ENCODE measurements at places on chromosomes 5 and 9.

GRCh38 chr5:146006470-146007190 is 70.3 kb downstream of the SH3RF2 start:
- no peak for DNase-seq

DNA sequence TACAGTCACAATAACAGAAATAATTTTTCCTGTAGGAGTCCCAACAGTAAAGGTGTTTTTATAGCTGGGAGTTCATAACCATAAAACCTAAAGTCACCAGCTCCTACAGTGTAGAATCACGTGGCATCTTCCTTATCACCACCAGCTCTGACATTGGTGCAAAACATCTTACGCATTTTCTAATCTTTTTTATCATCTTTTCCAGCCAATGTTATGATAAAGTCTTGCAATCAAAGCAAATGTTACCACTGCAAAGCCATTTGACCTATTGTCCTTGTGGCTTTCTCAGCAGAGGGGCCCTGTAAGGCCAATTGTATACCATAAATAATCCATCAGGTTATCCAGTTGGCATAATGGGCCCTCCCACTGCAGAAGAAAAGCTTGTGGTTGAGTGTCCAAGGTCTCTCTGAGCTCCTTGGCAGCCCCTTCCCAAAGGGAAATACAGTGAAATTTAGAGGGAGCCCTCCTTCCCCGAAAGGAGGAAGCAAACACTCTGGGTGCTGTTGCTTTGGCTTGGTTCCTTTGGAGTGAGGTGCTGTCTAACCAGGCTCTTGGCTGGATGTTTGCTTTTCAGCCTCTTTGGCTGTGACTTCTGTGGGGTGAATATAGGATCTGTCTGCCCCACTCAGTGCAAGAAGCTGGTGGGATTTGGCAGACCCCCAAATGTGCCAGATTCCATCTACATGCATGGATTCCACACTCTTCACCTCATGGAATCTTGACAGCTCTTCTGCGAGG is 29.3 kb upstream of the CPEB4 start:
- no peak for DNase-seq

- no peak for DNase-seq
Measured at GRCh38 chr9:135214054-135214640, 126.7 kb downstream of the OLFM1 start.

- DNase-seq = no peak
Measured at GRCh38 chr5:54049963-54050362, 260.4 kb downstream of the ARL15 start.

DNA sequence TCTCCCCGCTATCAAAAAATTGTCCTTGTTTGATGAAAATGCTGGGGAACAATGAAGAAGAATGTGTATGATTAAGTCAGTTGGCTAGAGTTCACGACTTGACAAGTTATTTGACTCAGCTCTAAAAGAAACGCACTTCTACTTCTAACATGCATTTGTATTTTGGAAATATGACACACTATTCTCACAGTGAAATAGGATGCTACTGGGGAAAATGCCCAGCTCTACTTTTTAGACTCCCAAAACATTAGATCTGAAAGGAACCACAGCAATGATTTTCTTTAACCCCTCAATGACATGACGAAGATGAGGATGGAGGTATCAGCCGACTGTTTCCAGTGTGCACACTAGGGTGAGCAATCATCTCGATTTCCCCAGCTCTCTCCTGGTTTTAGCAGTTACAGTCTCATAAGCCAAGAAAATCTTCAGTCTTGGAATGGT is 83.6 kb upstream of the PCSK1 start:
- DNase-seq = no peak

DNA sequence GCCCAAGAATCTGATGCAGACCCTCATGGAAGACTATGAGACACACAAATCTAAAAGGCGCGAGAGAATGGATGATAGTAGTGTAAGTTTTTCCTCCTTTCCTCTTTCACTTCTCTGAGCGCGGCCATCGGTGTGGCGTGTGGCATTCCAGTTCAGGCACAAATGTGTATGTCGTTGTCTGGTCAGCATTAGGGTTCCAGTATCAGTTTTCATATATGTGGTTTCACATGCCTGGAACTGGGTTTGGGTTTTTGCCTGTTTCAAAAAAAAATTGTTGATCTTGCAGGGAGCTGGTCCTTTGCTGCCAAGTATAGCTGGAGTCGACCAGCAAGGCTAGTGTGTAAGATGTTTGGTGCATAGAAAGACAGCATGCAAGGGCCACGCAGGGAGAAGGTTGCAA is 51.5 kb downstream of the C9orf152 start:
- DNase-seq = no peak
